ENCODE measurements at places on chromosomes 4 and X. TPM values are rescaled to one million over a fixed set of nuclear protein-coding genes. Genes with fewer than 3 reads are reported as not detected.

GRIA3 gene
- not detected for total RNA-seq

OFD1 gene
- 44.8 TPM for total RNA-seq

FRG1 gene
- total RNA-seq: 61.5 TPM

FSTL5 gene
- not detected for total RNA-seq

CITED1 gene
- 0.72 TPM for total RNA-seq

ARL9 gene
- total RNA-seq: 0.22 TPM

SPP1 gene
- not detected for total RNA-seq

CDKL2 gene
- total RNA-seq: 0.42 TPM

SPATA4 gene
- total RNA-seq: 0.21 TPM

CXCL8 gene
- 36.2 TPM for total RNA-seq

PROM1 gene
- total RNA-seq: not detected

ETDB gene
- not detected for total RNA-seq

GPR50 gene
- total RNA-seq: not detected

MAGEA2 gene
- not detected for total RNA-seq

APBB2 gene
- 159 TPM for total RNA-seq

ARHGAP4 gene
- 2.3 TPM for total RNA-seq

FHDC1 gene
- total RNA-seq: 2.0 TPM

STPG2 gene
- 0.61 TPM for total RNA-seq

ZFP42 gene
- not detected for total RNA-seq

AADAT gene
- total RNA-seq: 6.9 TPM

Measured in MCF 10A (cell line).